ENCODE measurements at places on chromosomes 7 and 10.

- DNase-seq, result no peak
Observed at GRCh38 chr7:157909370-157909769, 572.6 kb downstream of the DNAJB6 start.

DNA sequence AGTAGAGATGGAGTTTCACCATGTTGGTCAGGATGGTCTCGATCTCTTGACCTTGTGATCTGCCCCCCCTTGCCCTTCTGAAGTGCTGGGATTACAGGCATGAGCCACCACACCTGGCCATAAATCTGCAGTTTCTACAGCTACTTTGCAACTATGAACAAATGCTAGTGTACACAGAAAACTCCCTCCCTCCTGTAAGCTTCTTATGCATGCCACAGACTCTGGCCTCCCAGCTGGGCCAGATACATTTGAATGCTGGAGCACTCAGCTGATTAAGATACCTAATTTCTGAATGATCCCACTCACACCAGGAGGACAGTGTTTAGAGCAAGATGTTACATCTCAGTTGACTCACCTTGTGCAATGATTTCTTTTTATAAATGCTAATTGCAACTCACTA, 486.2 kb downstream of the KCNMA1 start:
- no peak for DNase-seq

DNA sequence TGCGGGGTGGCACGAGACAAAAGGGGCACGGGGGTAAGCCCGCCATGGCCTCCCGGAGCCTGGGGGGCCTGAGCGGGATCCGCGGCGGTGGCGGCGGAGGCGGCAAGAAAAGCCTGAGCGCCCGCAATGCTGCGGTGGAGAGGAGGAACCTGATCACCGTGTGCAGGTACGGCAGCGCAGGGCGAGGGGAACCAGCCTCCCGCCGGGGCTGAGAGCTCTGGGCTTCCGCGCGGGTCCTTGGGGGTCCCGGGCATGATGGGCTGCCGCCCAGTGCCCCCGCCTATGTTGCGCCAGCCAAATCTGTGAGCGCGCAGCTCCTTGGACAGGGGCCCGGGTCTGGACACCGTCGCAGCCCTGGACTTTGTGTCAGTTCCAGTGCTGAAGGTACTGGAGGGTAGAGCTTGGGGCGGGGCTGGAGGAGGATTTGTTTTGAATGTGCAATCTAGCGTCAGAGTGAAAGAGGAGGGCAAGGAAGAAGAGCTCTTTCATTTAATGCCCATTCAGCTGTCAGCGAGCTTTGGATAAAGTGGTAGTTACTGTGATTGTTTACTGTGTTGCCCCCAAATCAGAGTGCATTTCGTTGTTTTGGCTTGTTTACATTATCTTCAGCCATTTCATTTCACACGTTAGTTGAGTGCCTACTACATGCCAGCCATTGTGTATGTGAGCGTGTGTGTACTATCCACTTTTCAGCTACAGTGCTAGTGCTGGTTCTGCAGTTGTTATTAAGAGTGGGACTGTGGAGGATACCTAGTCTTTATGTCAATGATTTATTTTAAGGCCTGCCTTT, 777 bp downstream of the RUNDC3B start:
- peak; percentile 42 for DNase-seq

DNA sequence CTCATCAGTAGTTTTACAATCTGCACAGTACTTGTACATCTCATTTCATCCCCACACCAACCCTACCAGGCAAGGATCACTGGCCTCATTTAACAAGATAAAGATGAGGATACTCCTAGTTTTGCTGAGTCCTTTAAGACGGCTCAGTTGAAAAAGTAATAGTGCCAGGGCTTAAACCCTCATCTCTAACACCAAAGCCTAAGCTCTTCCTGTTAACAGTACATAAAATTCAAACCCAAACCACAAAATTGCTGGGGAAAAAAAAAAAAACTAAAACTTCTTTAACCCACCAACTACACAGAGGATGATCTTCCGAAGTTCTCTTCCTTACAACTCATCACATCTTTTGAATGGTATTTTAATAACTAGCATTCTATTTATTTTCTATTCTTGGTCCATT, 1.3 kb downstream of the SAR1A start:
- DNase-seq, result no peak

DNA sequence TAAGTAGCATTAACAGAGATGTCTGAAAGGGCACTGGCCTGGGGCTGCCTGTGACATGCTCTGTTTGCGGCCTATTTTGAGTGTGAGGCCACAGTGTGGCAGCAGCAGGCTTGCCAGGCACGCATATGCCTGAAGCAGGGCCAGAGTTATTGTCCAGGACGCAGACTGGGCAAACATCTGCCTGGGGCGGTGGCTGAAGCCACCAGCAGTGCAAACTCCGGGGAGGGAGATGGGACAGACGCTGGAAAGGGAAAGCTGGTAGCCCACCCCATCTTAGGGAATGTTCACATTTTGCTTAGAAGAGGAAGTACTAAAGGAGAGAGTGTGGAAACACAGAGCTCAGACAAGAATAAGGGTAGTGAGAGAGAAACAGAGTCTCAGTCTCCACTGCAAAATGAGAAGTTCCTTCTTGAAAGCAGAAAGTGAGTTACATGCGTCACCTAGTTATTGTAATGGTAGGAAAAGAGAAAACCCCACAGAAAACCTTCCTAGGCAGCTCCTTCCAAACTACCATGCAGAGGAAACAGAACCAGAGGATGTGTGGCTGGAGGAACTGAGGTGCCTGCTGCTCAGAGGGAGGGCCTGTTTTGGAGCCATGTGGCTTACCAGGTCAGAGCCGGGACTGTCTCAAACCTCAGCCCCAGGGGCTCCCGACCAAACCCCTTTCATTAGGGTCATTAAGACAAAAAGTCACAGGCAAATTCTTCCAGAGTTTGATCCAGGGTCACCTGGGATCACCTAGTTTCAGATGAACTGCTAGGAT, 14.5 kb downstream of the AKR1B1 start:
- no peak for DNase-seq

DNA sequence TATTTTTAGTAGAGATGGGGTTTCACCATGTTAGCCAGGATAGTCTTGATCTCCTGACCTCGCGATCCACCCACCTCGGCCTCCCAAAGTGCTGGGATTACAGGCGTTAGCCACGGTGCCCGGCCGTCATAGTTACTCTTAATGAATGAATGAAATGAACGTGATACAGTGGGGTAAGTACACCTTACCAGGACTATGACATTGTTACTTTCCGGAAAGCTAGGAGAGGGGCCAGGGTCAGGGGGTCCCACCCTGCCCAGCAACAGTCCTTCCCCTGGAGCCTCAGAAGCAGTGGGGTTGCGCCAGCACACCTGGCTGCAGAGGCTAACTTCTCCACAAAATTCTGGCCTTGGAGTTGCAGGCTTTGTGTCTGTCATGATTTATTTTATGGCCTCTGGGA, 21.4 kb downstream of the VSTM4 start:
- DNase-seq, result no peak

- DNase-seq, result no peak
Observed at GRCh38 chr7:5225616-5226290, 35.7 kb downstream of the WIPI2 start.

- DNase-seq, result peak; percentile 4
Observed at GRCh38 chr7:125516194-125516593, 586.6 kb upstream of the POT1 start.

- no peak for DNase-seq
Observed at GRCh38 chr7:26485367-26485934, 193.8 kb downstream of the SNX10 start.

- no peak for DNase-seq
Observed at GRCh38 chr10:114307731-114308130, 68.7 kb downstream of the VWA2 start.

DNA sequence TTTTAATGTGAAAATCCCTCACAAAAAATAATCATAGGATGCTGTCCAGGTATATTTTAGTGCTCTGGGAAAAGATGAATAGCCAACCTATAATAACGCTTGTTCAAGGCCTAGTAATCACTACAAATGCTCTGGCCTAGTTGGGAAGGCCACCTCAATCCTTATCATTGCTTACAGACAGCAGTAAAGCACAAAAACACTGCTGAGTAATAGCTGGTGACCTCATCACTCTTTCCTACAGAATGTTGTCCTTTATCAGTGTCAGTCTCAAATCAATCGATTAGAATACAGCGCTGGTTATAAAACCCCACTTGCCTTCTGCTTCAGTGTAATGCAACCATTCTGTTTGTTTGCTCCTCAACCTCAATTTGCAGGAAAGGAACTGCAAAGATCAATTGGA, 72.6 kb upstream of the STEAP1 start:
- DNase-seq, result no peak

DNA sequence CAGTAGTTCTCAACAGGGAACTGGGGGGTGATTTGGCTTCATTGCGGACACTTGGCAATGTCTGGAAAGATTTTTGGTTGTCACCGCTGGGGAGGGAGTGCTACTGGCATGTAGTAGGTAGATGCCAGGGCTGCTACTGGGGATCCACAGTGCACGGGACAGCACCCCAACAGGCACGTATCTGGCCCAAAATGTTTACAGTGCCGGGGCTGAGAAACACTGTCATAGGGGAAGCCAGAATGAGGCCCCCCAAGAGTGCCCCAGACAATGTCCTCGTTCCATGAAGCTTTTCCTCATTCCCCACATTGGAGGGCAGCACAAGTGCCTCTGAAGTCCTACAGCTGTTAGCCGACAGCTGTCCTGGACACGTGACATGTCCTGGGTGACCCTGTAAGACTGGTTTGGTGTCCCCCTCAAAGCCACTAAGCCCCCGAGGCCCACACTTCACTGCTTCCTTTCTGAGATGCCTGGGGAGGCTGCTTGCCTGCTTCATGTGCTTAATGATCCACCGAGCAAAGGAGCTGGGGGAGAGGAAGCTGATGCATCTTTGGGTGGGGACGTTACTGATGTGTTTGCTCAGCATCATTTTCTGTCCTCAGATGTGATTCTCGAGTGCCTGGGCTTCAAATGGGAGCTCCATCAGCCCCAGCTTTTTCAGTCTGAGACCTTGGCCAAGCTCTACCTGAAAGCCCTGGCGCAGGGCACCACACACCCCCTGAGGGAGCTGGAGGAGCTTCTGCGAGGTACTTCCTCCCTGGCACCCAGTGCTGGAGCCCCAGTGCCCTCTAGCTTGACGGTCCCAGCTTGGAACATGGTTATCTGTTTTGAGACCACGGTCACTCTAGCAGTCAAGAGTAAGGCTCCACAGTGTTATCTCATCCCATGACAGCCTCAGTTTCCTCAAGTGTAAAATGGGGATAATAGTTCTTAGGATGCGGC, 14.7 kb downstream of the BTBD16 start:
- DNase-seq, result no peak

GRCh38 chr7:158111906-158112570, 475.6 kb downstream of the PTPRN2 start:
- DNase-seq, result no peak

DNA sequence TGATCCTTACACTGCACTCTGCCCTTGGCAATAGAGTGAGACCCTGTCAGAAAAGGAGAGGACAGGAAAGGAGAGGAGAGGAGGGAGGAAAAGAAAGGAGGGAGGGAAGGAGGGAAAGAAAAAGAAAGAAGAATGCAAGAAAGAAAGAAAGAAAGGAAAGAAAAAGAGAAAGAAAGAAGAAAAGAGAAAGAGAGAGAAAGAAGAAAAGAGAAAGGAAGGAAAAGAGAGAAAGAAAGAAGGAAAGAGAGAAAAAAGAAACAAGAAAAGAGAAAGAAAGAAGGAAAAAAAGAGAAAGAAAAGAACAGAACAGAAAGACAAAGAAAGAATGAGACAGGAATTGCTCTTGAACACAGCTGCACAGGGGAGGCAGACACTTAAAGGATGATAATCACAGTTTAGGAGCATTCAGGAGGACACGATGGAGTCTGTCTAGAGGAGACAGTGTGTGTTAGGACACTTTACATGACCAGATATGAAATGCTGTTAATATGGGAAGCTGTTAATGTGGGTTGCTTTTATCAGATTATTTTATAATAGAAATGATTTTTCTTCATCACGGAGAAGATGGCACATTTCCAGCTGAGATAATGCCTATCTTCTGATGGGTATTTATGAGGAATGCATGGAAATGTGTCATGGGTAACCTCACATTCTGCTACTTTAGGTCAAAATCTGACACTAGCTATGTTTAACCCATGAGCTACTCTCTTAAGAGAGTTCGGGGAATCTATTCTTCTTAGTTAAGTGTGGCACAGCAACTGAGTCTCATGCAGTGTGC, 160.5 kb downstream of the BAMBI start:
- DNase-seq, result no peak

DNA sequence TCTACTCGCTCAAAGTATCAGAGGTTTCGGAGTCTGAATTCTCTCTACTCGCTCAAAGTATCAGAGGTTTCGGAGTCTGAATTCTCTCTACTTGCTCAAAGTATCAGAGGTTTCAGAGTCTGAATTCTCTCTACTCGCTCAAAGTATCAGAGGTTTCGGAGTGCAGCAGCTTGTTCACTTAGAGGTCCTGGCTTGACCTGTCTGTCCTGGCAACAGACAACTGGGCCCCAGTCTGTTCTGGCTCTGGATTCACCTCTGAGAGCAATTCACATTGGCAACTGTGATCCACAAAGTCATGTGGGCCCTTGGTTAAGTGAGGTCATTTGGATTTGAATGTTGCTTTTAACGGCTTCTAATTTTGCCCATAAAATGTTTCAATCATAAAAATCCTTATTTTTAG, 63.9 kb upstream of the ST8SIA6 start:
- no peak for DNase-seq

DNA sequence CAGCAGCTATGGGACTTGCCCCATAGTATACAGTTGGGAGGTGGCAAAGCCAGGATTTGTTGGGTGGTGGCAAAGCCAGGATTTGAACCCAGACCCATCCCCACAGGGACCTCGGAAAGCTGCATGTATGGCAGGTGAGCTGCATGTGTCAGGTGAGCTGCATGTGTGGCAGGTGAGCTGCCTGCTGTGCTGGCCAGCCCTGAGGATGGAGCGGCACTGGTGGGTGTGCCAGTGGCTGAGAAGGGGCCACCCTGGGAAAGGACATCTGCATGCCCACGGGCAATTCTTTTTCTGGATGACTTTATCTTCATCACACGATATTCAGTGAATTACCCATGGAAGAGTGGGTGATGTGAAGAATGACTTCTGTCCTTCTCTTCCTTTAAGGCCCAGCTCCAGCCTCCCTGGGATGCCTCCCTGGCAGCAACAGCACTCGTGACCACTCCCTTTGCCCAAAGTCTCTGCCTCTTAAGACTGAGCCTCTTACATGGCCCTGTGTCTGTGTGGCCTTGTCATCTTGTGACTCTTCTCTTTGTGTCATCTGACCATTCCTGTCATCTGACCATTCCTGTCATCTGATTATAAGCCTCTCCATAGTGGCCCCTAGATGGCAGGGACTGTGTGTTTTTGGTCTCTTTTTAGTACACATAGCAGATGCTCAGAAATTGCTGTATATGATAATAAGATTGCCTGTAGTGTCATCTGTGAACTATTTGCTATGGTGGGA, 25.0 kb downstream of the CLEC2L start:
- DNase-seq, result no peak

- no peak for DNase-seq
Observed at GRCh38 chr7:36264123-36264801, 111.2 kb downstream of the EEPD1 start.

Measured in NCI-H1930 (cell line).